Left ventricle myocardium inferior (tissue), 1 donor: ENCODE measurements at places on chromosomes 7 and 10. TPM values are rescaled to one million over a fixed set of nuclear protein-coding genes. Genes with fewer than 3 reads are reported as not detected.

DNA sequence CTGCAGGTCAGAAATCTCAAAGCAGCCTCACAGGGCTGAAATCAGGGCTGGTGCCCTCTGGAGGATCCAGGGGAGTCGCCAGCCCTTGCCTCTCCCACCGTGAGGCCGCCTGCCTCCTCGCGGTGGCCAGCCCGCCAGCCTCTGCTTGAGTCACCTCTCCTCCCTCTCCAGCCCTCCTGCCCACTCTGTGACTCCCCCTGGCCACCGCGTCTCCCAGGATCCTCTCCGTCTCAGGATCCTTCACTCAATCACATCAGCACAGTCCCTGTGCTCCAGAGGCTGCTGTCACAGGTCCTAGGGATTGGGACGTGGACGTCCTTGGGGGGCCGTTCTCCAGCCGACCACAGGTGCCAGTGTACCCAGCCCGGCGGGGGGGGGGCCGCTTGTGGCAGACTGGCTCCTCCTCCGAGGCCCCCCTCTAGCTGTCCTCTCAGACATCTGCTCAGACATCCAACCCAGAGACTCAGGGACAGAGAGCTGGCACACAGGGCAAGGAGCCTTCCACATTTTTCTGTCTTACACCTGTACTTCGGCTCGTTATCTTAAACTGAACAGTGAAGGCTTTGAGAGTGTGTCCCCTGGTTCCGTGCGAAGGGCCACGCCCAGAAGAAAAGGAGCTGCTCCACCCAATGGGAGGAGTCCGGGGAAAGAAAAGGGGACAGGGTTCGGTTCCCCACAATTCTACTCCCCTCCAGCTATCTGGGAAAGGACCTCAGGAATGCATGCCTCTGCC lies 9.4 kb upstream of the PPP2R2D start:
- DNase-seq, result no peak
- H3K27ac ChIP-seq, result no peak overlapping the region
- H3K36me3 ChIP-seq, result no peaks in the 10 kb centered on the region
- no peaks in the 10 kb centered on the region for H3K4me1 ChIP-seq
- H3K27me3 ChIP-seq, result peaks cover 64% of the 10 kb centered on the region
- no peak overlapping the region for H3K4me3 ChIP-seq

- H3K36me3 ChIP-seq, result peaks cover 5% of the 10 kb centered on the region
- H3K27ac ChIP-seq, result peak overlapping the region; percentile 37
- peaks cover 15% of the 10 kb centered on the region for H3K4me1 ChIP-seq
- no peak for DNase-seq
- no peak overlapping the region for H3K4me3 ChIP-seq
Measured at GRCh38 chr7:45191396-45191795, 33.8 kb downstream of the RAMP3 start.

DNA sequence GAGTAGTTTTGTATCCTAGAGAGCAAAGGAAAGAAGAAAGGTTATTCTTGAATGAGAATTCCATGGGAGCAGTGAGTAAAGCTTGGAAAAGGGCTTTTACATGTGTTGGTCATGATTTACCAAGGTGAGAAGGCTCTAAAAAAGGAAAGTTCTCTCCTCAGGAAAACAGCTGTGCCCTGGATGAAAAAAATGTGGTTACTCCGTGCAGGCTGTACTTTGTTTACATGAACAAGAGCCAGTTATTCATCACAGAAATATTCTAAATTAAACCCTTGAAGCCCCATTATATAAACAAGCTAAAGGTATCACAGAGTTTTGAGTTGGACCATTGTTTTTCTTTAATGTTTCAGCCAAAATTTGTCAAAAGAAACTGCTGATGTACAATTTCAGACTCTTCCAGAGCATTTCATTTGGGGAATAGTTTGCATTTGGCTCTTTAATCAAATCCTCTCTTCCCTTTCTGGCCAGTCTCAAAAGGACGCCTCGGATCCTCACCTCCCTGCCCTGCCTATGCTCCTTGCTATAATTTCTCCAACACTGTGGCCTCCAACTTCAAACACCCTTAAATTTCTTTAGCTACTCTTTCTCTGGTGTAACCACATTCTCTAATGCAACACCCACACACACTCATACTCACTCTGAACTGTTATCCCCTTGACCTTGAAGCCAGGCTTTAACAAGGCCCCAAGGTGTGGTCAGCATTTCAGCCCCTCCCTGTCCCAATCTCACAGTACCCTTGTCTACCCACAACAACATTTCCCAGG lies 47.4 kb downstream of the AFAP1L2 start:
- peaks cover 7% of the 10 kb centered on the region for H3K27me3 ChIP-seq
- peaks cover 13% of the 10 kb centered on the region for H3K4me1 ChIP-seq
- H3K27ac ChIP-seq, result peak overlapping the region; percentile 11

Gene NEUROG3
- total RNA-seq, result not detected

Gene GIMAP4
- 31.2 TPM for total RNA-seq

GRCh38 chr10:105727131-105727530 lies 1086.0 kb downstream of the SORCS3 start:
- no peaks in the 10 kb centered on the region for H3K27me3 ChIP-seq
- H3K4me1 ChIP-seq, result no peaks in the 10 kb centered on the region
- no peak overlapping the region for H3K27ac ChIP-seq

Gene IGFBP3
- total RNA-seq, result 60.8 TPM

DNA sequence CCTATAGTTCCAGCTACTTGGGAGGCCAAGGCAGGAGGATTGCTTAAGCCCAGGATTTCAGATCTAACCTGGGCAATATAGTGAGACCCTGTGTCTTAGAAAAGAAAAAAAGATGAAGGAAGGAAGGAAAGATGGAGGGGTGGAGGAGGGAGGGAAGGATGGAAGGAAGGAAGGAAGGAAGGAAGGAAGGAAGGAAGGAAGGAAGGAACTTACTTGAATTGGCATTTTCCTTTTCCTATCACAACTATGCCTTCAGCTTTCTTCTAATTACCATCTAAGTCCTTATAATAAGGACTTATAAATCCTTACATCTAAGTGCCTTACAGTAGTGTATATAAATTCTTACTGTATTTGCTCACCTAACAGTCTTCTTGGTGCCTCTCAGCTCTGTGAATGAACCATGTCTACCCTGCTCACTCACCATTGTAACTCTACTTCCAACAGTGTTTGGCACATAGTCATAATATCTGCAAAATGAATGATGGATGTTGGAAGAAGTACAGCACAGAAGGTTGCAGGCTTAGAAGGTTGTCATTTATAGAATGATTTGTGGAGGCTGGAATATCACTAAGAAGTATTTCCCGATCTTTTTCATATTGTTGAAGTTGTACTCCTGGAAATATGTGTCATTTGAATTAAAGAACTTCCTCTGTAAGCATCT lies 125.5 kb downstream of the KIAA1217 start:
- H3K4me1 ChIP-seq, result peaks cover 58% of the 10 kb centered on the region
- no peak for DNase-seq
- no peaks in the 10 kb centered on the region for H3K27me3 ChIP-seq
- no peak overlapping the region for H3K4me3 ChIP-seq
- no peaks in the 10 kb centered on the region for H3K36me3 ChIP-seq
- no peak overlapping the region for H3K27ac ChIP-seq

DNA sequence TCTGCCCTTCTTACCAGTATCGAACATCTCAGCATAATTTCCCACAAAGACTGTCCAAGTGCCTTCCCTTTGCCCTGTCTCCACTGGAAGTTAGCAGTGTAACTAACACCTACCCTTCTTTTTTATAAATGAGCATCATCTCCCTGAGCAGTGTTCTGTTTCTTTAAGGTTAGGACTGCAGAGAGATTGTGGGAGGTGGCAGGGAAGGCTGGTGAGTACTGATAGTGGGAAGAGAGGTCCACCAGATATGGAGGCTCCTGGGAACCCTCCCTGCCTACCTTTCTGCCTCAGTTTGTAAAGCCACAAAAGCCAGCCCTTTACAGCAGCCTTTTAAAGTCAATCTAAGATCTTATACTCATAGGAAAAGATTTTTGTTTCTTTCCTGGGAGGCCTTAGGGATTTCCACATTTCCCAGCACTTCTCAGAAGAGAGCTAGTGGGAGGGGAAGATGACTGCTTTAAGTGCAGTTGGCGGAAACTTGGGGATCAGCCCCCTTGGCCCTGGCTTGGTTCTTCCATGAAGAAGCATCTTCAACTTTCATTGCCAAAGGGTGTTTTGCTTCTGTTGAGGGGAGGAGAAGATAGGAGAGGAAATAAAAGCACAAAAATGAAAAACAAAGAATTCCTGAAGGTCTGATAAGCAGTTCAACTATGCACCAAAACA lies 36.6 kb upstream of the CALD1 start:
- H3K4me1 ChIP-seq, result peaks cover 24% of the 10 kb centered on the region
- no peaks in the 10 kb centered on the region for H3K27me3 ChIP-seq
- no peak overlapping the region for H3K4me3 ChIP-seq
- H3K27ac ChIP-seq, result peak overlapping the region; percentile 71
- no peak for DNase-seq
- no peaks in the 10 kb centered on the region for H3K36me3 ChIP-seq

GRCh38 chr7:3158341-3158760 lies 114.7 kb upstream of the CARD11 start:
- H3K36me3 ChIP-seq, result no peaks in the 10 kb centered on the region
- H3K27ac ChIP-seq, result peak overlapping the region; percentile 5
- H3K27me3 ChIP-seq, result peaks cover 24% of the 10 kb centered on the region

DNA sequence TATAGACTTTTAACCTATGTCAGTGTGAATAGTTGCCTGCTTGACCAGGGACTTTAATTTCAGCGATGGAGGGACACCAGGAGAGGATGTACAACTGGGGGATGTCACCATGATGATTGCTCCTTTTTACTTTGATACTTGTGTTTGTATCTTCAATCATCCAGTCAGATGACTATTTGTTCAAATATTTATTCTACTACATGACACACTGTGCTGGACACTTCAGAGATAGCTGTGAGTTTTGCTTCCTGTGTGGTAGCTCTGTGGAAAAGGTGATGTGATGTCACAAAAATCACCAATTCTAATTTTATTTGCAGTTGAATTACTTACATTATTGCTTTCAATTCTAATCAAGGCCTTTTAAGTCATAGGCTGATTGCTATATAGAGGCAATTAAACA lies 62.7 kb upstream of the CREB5 start:
- DNase-seq, result no peak
- no peaks in the 10 kb centered on the region for H3K36me3 ChIP-seq
- H3K27ac ChIP-seq, result no peak overlapping the region

DNA sequence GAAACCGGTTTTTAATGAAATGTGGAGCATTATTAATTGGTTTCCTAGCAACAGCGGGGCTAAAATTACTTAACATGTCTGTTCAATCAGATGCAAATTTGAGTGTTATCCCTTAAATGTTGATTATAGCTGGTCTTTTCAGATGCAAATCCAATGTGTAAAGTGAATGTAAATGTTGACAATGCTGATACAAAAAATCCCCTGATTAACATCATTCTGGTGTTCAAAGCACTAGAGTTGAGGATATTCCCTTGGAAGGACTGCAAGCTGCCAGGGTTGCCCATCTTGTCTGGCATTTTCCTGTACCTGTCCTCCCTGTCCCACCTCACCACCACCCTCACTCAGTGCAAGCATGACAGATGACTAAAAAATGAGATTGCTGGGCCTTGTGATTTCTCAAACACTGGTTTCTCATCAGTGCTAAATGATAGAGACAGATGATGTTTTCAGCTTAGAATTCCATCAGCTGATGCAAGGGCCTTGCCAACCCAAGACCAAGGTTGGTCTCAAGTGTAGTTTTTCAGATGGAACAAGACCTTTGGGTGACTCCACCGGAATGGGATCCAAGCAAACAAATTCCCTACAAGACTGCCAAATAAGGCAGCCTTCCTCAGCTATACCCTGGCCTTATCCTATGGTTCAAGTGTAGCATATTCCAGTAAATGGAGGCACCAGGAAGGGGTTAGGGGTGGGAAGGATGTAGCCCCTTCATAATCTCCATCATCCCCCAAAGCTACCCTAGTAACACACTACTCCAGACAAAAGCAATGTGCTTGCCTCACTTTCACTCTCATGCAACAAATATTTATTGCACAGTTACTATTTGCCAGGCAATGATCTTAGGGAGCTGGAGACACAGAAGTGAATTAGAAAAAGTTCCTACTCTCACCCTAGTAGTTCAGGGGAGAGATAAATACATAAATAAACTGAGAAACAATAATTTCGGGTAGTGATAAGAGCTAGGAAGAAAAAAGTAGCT lies 54.9 kb downstream of the JAZF1 start:
- no peak overlapping the region for H3K27ac ChIP-seq
- H3K27me3 ChIP-seq, result no peaks in the 10 kb centered on the region
- H3K4me3 ChIP-seq, result no peak overlapping the region

- peaks cover 88% of the 10 kb centered on the region for H3K4me1 ChIP-seq
- no peak overlapping the region for H3K4me3 ChIP-seq
- peak overlapping the region; percentile 49 for H3K27ac ChIP-seq
- DNase-seq, result peak; percentile 32
Measured at GRCh38 chr7:50721661-50722259, 60.9 kb downstream of the GRB10 start.

DNA sequence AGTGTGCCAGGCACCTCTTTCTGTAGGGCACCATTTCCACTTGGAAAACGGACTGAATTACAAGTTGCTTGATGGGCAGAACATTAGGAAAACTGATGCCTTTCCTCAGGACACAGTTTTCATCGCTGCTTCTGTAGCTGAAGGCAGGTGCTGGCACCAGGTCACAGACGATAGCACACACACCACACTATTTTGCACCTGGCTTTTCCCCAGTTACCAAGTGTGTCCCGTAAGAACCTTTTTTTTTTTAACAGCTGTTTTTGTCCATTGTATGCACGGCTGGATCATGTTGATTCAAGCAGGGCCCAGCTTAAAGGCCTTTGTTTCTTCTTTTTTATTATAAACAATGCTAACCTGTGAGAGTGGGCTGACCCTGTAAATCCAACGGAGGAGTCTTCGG lies 1.3 kb upstream of the GET4 start:
- H3K27ac ChIP-seq, result peak overlapping the region; percentile 95
- peaks cover 48% of the 10 kb centered on the region for H3K36me3 ChIP-seq
- H3K4me1 ChIP-seq, result peaks cover 72% of the 10 kb centered on the region
- no peaks in the 10 kb centered on the region for H3K27me3 ChIP-seq
- H3K4me3 ChIP-seq, result no peak overlapping the region
- DNase-seq, result no peak

Gene BLNK
- 1.4 TPM for total RNA-seq

DNA sequence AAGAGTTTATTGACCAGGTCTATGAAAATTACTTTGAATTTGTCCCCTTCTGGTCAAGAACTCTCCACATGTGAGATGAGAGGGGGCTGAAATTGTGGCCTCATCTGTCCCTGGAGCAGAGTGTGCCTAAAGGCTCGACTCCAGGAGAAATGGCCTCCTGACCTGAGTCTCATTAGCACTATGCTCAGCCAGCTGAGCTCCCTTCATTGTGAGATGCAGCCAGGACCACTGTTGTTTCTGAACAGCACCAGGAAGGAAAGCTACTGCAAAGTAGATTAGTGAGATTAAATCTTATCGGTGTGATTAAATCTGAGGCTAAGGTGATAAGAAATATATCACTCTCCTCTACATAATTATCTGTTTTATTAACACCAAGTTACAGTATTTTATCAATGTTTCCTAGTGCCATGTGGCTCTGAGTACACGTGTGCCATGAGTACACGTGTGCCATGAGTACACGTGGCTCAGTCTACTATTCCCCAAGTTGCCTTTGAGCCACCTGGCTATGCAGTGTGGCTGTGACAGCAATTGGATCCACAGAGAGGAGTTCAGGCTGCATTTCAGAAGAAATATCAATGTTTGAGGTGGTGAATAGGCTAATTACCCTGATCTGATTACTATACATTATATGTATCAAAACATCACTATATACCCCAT lies 126.9 kb downstream of the IPMK start:
- no peaks in the 10 kb centered on the region for H3K36me3 ChIP-seq
- H3K4me1 ChIP-seq, result no peaks in the 10 kb centered on the region
- H3K27me3 ChIP-seq, result peaks cover 25% of the 10 kb centered on the region
- no peak overlapping the region for H3K4me3 ChIP-seq
- H3K27ac ChIP-seq, result no peak overlapping the region
- DNase-seq, result no peak

- H3K27me3 ChIP-seq, result no peaks in the 10 kb centered on the region
- H3K4me1 ChIP-seq, result no peaks in the 10 kb centered on the region
- H3K36me3 ChIP-seq, result no peaks in the 10 kb centered on the region
- no peak for DNase-seq
- H3K4me3 ChIP-seq, result no peak overlapping the region
- H3K27ac ChIP-seq, result no peak overlapping the region
Measured at GRCh38 chr10:53063805-53064204, 291.2 kb upstream of the MBL2 start.
